ENCODE measurements at places on chromosomes 1 and 21.

DNA sequence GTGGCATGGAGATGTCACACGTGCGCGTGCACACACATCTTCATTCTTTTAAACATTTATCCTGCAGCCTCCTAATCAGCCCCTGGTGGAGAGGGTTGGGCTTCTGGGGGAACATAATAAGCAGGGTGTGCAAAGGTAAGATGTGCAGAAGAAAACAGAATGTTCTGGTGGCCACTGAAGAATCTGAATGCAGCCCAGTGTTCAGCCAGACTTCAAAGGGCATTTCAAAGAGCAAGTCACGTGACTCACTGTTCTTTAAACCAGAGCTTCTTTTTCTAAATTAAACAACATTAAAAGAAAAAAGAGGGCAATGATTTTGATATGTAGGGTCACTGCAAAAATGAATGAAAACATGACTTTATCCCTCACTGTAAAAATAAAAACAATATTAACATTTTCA, 89.8 kb downstream of the ABCA4 start:
- DNase-seq, result no peak

- DNase-seq, result peak; percentile 73
Observed at GRCh38 chr1:172460887-172461315, 17.0 kb upstream of the PIGC start.

GRCh38 chr1:61441723-61442262, 283.1 kb downstream of the TM2D1 start:
- no peak for DNase-seq

DNA sequence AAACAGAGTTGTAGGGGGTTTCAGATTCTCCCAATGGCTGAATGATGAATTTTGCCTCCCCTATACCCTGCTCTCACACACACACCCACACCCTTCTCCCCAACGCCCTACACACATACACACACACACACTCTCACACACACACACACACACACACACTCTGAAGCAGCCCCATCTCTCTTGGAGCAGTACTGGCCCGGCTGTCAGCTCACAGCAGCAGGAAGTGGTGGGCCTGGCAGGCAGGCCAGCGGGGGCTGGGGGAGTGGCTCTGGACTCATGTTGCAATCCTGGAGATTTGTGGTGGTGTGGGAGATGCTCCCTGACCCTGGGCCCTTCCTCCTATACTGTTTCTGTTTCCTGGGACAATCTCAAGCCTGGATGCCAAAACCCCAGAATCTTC, 2.2 kb downstream of the IKBKE start:
- no peak for DNase-seq

DNA sequence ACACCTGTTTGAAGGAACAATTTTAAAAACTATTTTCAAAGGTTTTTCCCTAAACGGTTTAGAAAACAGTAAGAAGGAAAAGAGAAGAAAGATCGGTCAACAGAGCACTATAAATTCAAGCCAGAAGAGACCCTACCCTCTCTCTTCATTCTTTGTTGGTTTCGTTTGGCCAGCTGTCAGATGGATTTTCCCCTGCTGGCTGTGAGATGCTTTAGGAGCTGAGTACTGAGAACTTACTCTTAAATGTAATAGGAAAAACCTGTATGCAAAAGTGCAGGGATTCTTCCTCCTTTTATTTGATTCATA, 1.3 kb upstream of the TXNIP start:
- no peak for DNase-seq

GRCh38 chr1:97621955-97622354, 298.9 kb downstream of the DPYD start:
- peak; percentile 81 for DNase-seq

DNA sequence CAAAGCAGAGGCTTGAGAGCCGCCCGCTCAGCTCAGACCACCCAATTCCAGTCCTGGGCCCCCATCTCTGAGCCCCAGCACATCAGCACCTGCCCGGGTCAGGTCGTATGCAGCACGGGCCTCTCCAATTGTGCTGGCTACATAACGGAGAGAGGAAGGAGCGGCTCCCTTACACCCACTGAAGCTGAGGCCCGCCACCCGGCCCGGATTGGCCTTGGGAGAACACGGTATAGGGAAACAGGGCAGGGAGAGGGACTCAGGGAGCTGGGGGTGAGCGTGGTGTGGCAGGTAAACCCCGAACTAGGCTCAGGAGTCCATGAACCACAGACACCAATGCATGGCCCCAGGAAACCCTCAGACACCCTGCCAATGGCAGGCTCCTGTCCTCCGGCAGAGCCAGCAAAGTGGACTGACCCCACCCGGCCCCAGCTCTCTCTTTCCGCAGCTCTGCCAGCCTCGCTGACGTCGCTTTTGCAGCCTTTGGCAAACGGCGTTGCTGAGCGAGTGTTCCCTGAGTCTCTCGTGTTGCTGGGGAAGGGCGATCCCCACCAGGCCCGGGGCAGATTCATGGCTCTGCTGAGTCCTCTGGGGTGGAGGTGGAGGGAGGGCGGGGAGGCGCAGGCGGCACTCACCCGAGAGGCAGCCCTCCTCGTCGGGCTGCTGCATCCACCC, 16.5 kb downstream of the MEGF6 start:
- no peak for DNase-seq

DNA sequence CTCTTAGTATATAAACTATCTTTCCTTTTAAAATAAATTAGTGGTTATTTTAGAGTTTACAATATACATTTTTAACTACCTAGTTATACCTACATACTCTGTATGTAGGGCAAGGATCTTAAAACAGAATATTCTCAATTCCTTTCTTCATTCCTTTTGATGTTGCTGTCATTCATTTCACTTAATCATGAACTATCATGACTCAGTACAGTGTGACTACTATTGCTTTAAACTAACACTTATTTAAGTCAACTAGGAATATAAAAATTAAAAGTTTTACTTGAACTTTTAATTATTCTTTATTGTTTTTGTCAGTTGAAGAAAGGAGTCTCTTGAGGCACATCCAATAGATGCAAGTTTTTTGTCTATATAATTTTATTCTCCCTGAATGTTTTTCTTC, 726.4 kb downstream of the BRINP3 start:
- peak; percentile 10 for DNase-seq

DNA sequence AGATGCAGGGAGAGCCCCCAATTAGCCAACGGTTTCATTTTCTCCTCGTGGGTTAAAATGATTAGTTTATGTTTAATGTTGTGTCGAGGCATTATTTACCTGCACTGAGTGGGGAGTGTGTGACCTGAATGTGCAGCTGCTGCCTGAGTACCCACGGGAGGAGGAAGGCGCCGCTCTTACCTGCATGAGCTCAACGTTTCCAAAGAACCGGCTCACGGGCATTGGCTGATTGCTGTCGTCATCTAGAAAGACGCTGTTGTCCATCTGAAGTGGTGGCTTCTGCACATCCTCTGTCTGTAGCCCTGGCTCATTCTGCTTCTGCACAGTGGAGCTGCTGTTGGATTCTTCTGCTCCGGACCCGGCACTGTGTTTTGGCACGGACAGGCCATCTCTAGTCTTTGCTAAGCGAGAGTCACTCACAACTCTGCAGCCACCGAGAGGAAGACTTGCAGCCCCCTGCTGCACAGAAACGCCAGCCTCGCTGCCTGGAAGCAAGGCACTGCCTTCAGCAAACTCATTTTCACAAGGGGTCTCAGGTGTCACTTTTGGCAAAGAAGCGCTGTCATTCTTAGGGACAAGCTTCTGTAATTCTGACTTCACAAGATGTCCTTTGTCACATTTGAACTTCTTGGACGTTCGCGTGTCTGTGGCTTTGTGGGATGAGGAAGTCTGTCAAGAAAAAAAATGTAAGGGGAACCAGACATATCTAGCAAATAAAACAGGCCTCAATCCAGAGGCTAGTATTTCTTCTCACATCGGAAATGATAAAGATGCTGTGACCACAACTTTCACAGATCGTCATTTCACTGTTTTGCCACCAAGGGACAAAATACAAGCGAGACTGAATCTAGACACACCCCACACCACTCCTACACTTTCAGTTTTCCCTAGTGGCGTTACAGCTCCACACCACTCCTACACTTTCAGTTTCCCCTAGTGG, 9.4 kb downstream of the C1orf174 start:
- no peak for DNase-seq

DNA sequence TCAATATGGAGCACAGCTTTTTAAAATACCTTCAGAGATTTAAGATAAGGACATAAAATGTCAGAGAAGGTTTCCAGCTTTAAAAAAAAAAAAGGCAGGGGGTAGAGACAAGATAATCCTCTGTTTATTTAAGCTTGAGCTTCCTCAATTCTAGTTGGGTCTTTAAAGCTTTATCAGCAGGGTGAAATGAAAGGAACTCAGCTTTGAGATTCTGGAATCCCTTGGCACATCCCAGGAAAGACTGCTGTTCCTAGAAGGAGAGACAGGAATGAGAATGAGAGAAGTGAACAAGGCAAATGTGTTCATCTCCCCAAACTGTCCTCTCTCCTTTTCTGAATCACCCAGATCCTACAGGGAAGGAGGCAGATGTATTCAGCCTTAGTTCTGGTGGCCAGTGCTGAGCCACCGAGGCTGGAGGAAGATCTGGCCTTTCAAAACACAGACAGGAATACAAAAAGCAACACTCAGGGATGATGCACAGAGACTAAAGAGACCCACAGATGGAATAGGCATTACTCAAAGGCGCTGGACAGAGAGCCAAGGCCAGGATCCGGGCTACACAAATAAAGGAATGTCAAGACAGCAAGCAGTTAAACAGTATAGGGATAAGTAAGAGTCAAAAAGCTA, 385.8 kb upstream of the DUSP10 start:
- DNase-seq, result no peak

DNA sequence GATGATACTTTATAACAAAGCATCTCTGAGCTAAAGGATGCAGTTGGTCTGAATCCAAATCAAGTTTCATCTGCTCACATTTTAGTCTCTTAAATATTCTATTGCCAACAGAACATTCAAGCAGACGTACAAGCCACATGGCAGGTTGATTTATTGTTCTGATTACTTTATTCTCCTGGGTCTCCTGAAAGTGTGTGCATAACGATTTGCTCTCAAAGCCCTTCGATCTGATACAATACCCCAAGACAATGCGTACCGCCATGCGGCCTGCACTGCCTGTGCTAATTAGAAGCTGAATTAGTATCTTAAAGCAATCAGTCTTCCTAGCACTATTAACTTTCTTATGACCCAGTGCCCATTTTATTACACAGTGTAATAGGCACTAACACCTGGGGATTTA, 56.9 kb downstream of the FHAD1 start:
- DNase-seq, result no peak

DNA sequence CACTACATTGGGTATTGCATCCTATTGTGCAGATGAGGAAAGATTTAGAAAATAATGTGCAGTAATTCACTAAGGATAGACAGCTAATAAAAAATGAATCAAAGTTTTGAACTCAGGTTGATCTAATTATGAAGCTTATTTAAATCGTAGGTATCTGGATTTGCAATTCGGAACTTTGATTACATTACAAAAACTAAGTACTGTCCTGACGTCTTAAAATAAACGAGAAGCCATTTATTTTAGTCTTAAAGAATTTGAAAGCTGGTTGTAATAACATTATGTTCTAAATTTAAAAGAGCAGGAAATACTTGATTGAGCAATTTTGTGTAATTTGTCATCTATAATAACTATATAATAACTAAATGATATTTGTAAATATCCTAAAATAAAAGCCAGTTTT, 235.9 kb downstream of the TPR start:
- no peak for DNase-seq

All from PC-3 (cell line).